ENCODE measurements at places on chromosomes 3 and 15.

GRCh38 chr3:197227780-197228574, 70.4 kb downstream of the DLG1 start:
- H3K36me3 ChIP-seq: no peaks in the 10 kb centered on the region
- no peak for DNase-seq
- no peaks in the 10 kb centered on the region for H3K27me3 ChIP-seq
- no peak overlapping the region for H3K27ac ChIP-seq
- H3K4me1 ChIP-seq: no peaks in the 10 kb centered on the region
- no peak overlapping the region for H3K4me3 ChIP-seq

GRCh38 chr3:183446838-183447205, 18.4 kb upstream of the MCF2L2 start:
- DNase-seq: no peak
- H3K27ac ChIP-seq: no peak overlapping the region
- no peaks in the 10 kb centered on the region for H3K36me3 ChIP-seq
- H3K4me3 ChIP-seq: peak overlapping the region; percentile 49
- no peaks in the 10 kb centered on the region for H3K4me1 ChIP-seq
- H3K27me3 ChIP-seq: no peaks in the 10 kb centered on the region

DNA sequence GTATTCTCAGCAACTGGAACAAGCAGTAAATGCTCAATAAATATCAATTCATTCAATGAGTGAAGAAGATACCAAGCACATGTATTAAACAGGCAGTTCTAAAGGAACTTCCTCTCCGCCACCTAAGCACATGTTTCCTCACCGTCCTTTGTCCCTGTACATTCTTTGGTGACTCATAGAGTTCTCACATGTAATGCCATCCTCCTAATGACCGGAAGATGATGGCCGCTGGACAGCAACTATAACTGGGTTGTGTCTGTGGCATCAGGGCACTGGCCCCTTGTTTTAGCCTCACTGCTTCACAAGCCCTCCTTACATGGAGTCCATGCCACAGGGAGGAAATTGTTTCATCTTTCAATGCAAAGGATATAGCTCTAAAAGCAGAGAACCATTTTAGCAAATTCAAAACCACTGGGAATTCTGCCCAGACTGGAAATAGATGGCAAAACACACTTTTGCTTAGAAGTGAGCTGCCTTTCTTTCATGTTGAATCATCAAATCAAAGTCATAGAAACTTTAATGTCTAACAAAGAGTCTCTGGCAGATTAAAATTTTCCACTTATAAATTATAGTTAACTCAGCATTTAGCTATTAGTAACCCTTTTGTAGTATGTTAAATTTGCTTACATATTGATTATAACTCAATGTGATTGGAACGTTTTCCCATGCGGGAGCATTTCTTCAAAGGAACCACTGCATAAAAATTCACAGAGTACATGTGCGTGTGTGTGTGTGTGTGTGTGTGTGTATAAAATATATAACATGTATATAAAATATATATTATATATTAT, 74.1 kb downstream of the GAP43 start:
- H3K27ac ChIP-seq: no peak overlapping the region
- H3K36me3 ChIP-seq: no peaks in the 10 kb centered on the region
- H3K4me3 ChIP-seq: no peak overlapping the region
- DNase-seq: no peak

GRCh38 chr3:24302396-24302795, 192.3 kb downstream of the THRB start:
- H3K36me3 ChIP-seq: no peaks in the 10 kb centered on the region
- H3K27ac ChIP-seq: no peak overlapping the region
- no peak for DNase-seq
- no peaks in the 10 kb centered on the region for H3K4me1 ChIP-seq
